Large intestine (tissue), 12 donors: ENCODE measurements at places on chromosomes 16 and 17.

- H3K27ac ChIP-seq = no peak overlapping the region
- H3K27me3 ChIP-seq = no peaks in the 10 kb centered on the region
Observed at GRCh38 chr17:45063198-45063597, 2.1 kb downstream of the NMT1 start.

DNA sequence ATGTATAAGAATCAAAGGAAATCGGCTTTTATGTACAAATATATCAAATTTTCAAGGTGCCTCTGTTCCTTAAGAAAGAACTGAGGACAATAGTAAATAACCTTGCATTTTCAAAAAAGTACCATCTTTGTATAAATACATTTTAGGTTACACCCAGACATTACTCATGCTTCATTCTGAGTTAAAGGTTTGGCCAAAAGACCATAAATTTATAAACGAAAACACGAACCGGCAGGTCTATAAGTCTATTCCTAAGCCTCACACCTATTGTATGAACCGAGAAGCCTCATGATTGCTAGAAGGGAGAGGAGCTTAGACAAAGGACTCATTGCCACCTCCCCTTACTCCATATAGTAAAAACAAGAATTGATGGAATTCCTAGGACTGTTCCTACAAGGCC, 94.6 kb upstream of the PSMD7 start:
- H3K36me3 ChIP-seq = no peaks in the 10 kb centered on the region
- H3K27ac ChIP-seq = no peak overlapping the region
- no peak for DNase-seq
- no peaks in the 10 kb centered on the region for H3K27me3 ChIP-seq
- H3K4me3 ChIP-seq = no peak overlapping the region

DNA sequence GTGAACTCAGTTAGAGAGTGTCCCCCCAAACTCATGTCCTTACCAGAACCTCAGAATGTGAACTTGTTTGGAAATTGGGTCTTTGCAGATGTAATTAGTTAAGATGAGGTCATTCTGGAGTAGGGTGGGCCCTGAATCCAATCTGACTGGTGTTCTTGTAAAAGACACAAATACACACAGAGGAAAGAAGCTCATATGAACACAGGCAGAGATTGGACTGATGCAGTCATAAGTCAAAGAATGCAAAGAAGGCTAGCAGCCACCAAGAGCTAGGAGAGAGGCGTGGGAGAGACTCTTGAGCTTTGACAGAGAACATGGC, 2.1 kb upstream of the NAGPA start:
- H3K27me3 ChIP-seq = no peaks in the 10 kb centered on the region
- H3K4me1 ChIP-seq = peaks cover 34% of the 10 kb centered on the region
- DNase-seq = peak; percentile 48
- H3K36me3 ChIP-seq = peaks cover 2% of the 10 kb centered on the region
- H3K4me3 ChIP-seq = no peak overlapping the region

DNA sequence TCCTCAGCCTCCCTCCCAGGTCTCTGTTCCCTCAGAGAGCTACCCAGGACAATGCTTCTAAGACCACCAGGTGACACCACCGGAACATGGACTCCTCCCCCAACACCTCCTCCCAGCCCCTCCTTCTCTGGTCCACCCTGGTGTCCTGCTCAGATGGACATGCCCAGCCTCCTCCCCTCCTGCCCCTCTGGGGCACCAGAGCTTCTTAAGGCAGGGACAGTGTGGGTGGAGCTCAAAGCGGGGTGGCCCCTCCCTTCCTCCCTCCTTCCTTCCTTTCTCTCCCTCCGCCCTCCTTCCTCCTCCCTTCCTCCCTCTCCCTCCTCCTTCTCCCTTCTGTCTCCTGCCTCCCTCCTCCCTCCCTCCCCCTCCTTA, 22.7 kb downstream of the TRPV3 start:
- H3K4me3 ChIP-seq = no peak overlapping the region
- no peak overlapping the region for H3K27ac ChIP-seq
- H3K36me3 ChIP-seq = peaks cover 4% of the 10 kb centered on the region
- peaks cover 18% of the 10 kb centered on the region for H3K4me1 ChIP-seq
- DNase-seq = peak; percentile 37
